IMR-90 (cell line): ENCODE measurements at places on chromosomes 13 and 19. TPM values are rescaled to one million over a fixed set of nuclear protein-coding genes. Genes with fewer than 3 reads are reported as not detected.
A peak's percentile ranks its signal among the peaks of the same experiment; 100 is the strongest.

The C19orf38 gene
- polyA plus RNA-seq: 0.16 and 0.19 TPM in 2 replicates

The C19orf33 gene
- polyA plus RNA-seq: 0.80 and 0.96 TPM in 2 replicates

- DNase-seq: peak; percentile 80
These were observed at the start of gene CLEC11A for GRCh38 chr19:50723069-50723468. Gene CLEC11A, plus strand, starts transcription at chr19:50723364. Its CDS starts 162 bp downstream, at chr19:50723526.

- DNase-seq: peak; percentile 47
These were observed 8.8 kb upstream of the BBC3 start for GRCh38 chr19:47239610-47240296.

The DMKN gene
- polyA plus RNA-seq: 2.2 and 2.4 TPM in 2 replicates

DNA sequence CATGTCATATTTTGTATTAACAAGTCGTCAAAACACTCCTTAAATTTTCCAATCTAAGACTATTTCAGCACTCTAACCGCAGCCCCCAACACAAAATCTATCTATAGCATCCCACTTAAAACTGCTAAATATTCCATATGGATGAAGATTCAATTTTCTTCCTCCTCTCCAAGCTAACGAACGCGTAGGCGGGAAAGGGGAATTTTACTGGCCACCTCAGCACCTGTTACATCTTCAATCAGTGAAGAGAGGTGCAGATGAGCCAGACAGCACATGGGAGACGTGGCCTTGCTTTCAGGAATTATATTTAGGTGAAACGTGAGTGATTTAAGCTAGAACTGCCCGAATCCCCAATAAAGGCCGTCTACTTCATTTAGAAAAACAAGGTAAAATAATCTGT, 1.1 kb downstream of the RBM26 start:
- no peak for DNase-seq

GRCh38 chr13:111510502-111511218, 190.2 kb downstream of the TEX29 start:
- DNase-seq: no peak

The ZNF284 gene
- 0.96 and 1.2 TPM in 2 replicates for polyA plus RNA-seq

The BLVRB gene
- 102 and 113 TPM in 2 replicates for polyA plus RNA-seq

DNA sequence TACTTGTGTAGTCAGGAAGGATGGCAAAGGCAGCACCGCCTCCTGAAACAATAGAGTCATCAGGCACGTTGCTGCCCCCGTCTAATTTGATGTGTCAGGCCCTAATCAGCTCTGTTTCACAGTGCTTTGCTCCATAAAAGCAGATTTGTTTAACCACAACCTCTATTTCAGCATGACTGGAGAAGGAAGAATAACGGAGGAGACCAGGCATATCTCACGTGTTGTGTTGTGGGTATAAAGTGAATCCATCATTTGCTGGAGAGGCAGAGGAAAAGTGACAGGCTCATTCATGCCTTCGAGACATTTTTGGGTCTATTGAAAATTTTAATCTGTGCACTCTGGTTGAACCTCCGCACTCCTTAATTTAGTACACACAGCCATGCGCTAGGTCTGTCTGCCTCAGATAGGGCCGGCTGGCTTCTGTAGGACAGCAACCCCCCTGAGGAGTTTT, 940.4 kb upstream of the SLC10A2 start:
- DNase-seq: peak; percentile 50

DNA sequence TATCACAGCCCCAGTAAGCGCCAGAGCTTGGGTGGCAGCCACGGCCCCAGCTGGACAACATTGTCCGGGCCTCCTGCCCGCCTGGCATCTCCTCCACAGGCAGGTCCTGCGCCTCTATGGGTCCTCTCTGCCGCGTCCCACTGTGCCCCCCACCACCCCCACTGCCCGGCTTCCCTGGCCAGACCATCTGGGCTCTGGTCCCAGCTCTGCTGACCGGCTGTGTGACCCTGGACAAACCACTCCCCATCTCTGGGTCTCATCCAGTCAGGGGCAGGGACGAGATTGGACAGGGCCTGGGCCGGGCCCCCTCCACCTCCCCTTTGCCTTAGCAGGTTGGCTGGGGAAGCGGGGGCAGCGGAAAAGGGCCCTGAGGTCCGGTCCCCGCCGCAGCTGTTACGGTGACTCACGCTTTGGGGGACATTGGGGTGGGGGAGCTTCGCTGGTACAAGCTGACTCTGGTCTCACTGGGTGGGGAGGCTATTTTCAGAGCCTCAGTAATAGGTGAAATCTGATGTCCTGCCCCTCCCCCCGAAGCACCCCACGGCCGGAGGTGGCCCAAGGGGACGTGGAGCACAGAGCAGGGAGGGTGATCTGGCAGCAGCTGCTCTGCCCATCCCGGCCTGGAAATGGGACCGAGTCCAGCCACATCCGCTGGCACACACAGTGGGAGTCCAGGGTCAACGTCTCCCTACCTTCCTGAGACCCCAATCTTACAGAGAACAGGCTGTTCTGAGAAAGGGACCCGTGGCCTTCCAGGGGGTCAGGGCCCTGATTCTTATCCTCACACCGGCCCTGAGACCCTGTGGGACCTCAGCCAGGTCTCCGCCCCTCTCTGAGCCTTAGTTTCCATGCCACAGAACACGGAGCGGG, 9.1 kb downstream of the NFIC start:
- peak; percentile 70 for DNase-seq

- no peak for DNase-seq
These were observed 33.0 kb downstream of the KPNA3 start for GRCh38 chr13:49759503-49759902.

The ENOX1 gene
- polyA plus RNA-seq: 0.92 and 0.99 TPM in 2 replicates

The DKKL1 gene
- 0.67 TPM in 2 replicates for polyA plus RNA-seq

- no peak for DNase-seq
These were observed 7.6 kb downstream of the AKT2 start for GRCh38 chr19:40277356-40278059.

- DNase-seq: no peak
These were observed 79.3 kb downstream of the CRYL1 start for GRCh38 chr13:20446405-20446804.

The PEG3 gene
- not detected in 2 replicates for polyA plus RNA-seq

DNA sequence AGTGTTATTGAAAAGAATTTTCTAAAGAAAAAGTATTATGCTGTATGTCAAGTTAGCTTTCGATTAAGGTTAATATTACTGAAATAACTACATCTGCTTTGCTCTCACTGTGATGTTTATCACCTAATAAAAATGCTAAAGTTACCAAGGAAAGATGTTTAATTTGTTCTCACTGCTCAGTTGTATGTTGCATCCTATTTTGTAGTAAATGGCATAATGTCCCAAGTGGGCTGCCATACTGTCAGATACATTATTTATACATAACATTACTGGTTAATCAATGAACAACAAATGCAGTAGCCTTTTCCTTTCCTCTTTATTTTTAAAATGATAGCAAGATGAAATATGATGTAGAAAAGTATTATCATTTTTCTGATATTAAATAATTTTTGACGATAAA, 226.3 kb upstream of the DACH1 start:
- no peak for DNase-seq

The N4BP2L1 gene
- 0.19 and 0.46 TPM in 2 replicates for polyA plus RNA-seq

The GRIN2D gene
- 0.23 and 0.24 TPM in 2 replicates for polyA plus RNA-seq

- DNase-seq: no peak
These were observed 15.0 kb downstream of the LRP3 start for GRCh38 chr19:33208904-33209849.

DNA sequence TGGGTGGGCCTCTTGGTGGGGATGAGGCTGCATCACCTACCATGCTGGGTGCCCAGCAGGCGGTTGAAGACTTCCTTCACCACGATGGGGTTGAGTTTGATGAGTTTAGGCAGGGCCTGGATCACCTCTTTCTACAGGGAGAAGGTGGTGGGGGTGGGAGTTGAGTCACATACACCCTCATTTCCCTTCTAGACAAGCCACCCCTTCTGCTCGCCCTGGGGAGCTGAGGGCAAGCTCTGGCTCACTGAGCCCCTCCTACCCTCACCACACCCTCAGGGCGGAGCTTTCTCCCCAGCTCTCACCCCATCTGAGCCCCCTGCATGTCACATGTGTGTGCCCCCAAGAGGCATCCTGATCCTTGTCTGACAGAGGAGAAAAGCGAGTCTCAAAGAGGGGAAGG, 7.6 kb upstream of the RSPH6A start:
- DNase-seq: no peak

The ADGRE3 gene
- polyA plus RNA-seq: not detected in 2 replicates

The PGLYRP2 gene
- not detected in 2 replicates for polyA plus RNA-seq

The CEACAM16 gene
- polyA plus RNA-seq: not detected in 2 replicates

- DNase-seq: no peak
These were observed 52.2 kb upstream of the F7 start for GRCh38 chr13:113053376-113053775.

DNA sequence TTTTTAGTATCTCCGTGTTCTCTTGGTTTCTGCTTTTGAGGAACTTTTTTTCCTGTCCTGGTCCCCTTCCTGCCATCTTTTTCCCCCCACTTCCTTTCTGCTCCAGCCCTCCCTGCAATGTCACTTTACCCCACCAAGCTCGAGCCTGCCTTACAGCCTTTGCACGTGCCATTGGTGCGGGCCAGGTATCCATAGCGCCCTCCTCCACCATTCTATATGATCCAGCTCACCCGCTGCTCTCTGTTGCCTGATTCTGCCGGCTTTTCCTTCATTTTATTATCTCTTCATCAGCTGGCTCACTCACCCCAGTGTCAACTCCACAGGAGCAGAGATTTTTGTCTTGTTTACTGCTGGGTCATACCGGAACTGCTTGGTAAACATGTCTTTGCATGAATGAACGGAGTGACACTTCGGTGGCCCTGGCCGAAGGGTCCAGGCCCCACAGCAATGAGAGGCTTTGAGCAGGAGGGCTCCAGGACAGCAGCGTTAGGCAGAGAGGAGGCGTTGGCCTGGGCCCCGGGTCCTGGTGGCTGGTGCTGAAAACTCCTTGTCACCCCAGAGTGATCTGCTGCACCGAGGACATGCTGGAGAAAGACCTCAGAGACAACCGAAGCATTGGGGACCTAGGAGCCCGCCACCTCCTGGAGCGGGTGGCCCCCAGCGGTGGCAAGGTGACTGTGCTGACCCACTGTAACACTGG, 1.2 kb downstream of the MRI1 start:
- no peak for DNase-seq

The ADM5 gene
- 0.99 and 1.7 TPM in 2 replicates for polyA plus RNA-seq

GRCh38 chr19:46606681-46607447, 5.7 kb downstream of the CALM3 start:
- DNase-seq: no peak

DNA sequence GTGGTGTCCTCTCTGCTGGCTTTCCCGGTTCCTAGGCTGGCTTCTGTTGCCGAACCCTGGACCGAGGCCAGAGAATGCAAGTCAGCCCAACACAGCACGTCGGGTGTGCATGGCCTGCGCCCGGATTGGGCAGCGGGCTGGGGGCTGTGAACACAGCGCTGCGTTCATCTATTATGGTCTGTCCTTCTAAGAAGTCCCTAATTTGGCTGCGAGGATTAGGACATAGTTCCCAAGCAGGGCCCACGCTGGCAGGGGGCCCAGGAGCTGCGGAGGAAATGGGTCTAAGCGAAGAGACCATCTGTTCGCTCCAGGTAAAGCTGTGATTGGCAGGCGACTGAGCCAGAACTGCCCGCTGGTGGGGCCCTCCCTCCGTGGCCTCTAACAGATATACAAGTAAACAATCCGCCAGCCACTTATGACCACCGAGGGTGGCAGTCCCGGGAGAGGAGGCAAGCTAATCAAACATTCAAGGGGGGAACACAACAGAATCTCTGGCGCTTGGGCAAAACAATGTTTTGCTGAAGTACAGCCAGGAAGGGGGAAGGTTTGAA, 6.0 kb downstream of the SYCE2 start:
- DNase-seq: peak; percentile 42

DNA sequence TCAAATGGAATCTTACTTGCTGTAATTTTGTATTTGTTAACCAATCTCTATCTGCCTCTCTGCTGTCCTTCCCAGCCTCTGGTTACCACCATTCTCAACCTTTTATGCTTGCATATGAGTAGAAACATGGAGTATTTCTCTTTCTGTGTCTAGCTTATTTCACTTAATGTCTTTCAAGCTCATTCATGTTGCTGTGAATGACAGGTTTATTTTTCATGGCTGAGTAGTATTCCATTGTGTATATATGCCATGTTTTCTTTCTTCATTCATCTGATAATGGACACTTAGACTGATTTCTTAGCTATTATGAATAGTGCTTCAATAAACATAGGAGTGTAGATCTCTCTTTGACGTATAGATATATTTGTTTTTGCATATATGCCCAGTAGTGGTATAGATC, 13.4 kb downstream of the ZNF460 start:
- DNase-seq: no peak

The DGKH gene
- polyA plus RNA-seq: 1.6 and 2.0 TPM in 2 replicates

The ZNF682 gene
- polyA plus RNA-seq: 1.3 and 1.7 TPM in 2 replicates

GRCh38 chr13:25473864-25474263, 102.1 kb downstream of the ATP8A2 start:
- no peak for DNase-seq

DNA sequence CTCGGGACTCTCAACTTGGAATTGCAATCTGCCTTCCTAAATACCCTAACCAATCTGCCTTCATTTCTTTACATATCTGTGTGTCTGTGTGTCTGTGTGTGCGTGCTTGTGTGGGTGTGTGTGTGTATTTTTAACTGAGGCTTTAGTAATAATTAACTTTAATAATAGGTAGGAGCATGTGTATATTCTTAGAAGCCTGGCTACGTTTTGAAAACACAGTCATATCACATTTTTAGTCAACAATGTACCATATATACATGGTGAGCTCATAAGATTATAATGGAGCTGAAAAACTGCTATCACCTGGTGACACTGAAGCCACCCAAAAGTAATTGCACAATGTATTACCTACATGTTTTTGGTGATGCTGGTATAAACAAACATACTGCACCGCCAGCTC, 65.4 kb upstream of the ATXN8OS start:
- no peak for DNase-seq

- no peak for DNase-seq
These were observed 287.0 kb upstream of the SGCG start for GRCh38 chr13:22893777-22894176.

GRCh38 chr13:36344886-36345437, 1.2 kb downstream of the SPART start:
- DNase-seq: no peak

- DNase-seq: no peak
These were observed 14.7 kb downstream of the CDX2 start for GRCh38 chr13:27954406-27954851.

The PRR22 gene
- 0.92 and 1.6 TPM in 2 replicates for polyA plus RNA-seq

The DNASE2 gene
- polyA plus RNA-seq: 31.1 and 32.0 TPM in 2 replicates

The ZNF534 gene
- polyA plus RNA-seq: not detected in 2 replicates

DNA sequence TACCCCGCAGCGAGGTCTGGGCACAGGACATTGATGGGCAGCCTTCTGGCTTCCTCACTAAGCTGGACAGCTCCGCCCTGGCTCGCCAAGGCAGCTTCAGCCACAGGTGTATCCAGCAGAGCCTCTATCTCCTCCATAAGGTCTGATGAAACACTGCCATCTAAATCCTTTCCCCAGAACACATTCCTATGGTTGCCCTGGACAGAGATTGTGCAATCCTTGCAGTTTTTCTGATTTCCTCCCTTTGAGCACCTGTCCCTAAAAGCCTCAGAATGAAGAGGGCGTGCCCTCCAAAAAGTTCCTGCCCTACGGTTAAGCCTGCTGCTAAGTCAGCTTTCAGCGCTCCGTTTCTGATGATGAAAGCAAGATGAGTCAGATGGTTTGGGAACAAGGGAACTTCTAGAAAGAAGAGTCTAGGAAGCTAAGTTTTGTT, 21.0 kb downstream of the CLEC4M start:
- DNase-seq: peak; percentile 72

GRCh38 chr13:99577934-99578917, 77.0 kb downstream of the TM9SF2 start:
- no peak for DNase-seq

GRCh38 chr13:51435002-51435578, 17.7 kb downstream of the INTS6 start:
- DNase-seq: peak; percentile 49

GRCh38 chr13:100128373-100128772, 39.5 kb downstream of the PCCA start:
- DNase-seq: peak; percentile 92

The C19orf81 gene
- 0.31 and 1.1 TPM in 2 replicates for polyA plus RNA-seq

GRCh38 chr13:39770221-39771090, 115.0 kb downstream of the COG6 start:
- no peak for DNase-seq
